HCT116 (cell line): ENCODE measurements at places on chromosomes 2 and 18. TPM values are rescaled to one million over a fixed set of nuclear protein-coding genes. Genes with fewer than 3 reads are reported as not detected.
A peak's percentile ranks its signal among the peaks of the same experiment; 100 is the strongest.

POTEC gene
- total RNA-seq: not detected

- no peaks in the 10 kb centered on the region for H3K36me3 ChIP-seq
- H3K27ac ChIP-seq: no peak overlapping the region
- DNase-seq: no peak
- no peaks in the 10 kb centered on the region for H3K4me1 ChIP-seq
- peaks cover 12% of the 10 kb centered on the region for H3K27me3 ChIP-seq
- H3K4me3 ChIP-seq: no peak overlapping the region
Observed at GRCh38 chr2:129139380-129139779, 820.7 kb upstream of the HS6ST1 start.

DNA sequence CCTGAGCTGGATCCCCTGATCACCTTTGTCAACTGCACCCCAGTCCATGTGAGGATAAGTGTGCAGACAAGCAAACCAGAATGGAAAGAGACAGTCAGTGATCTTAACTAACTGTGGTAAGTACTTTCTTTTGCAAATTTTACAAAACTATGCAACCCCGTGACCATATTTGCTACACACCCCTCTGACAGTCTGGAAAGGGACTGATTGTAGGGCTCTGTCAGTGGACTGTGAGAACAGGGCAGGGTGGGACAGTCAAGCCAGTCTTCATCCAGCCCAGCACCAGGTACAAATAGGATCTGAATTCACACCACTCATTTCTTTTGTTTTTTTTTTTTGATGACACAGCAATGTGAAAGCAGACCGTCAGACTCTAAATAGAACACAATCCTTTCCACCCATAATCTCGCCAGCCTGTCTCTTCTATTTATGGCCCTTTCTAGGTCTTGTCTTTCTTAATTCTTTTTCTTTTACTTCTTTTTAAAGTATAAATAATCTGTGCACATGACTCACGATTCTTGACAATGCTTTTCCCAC lies 165.6 kb downstream of the ARL6IP6 start:
- H3K4me1 ChIP-seq: no peaks in the 10 kb centered on the region
- no peak overlapping the region for H3K27ac ChIP-seq
- H3K36me3 ChIP-seq: no peaks in the 10 kb centered on the region

GRCh38 chr2:186477790-186478189 lies 8.3 kb upstream of the ZC3H15 start:
- no peaks in the 10 kb centered on the region for H3K36me3 ChIP-seq
- no peaks in the 10 kb centered on the region for H3K27me3 ChIP-seq
- no peak overlapping the region for H3K27ac ChIP-seq
- H3K4me1 ChIP-seq: no peaks in the 10 kb centered on the region

DNA sequence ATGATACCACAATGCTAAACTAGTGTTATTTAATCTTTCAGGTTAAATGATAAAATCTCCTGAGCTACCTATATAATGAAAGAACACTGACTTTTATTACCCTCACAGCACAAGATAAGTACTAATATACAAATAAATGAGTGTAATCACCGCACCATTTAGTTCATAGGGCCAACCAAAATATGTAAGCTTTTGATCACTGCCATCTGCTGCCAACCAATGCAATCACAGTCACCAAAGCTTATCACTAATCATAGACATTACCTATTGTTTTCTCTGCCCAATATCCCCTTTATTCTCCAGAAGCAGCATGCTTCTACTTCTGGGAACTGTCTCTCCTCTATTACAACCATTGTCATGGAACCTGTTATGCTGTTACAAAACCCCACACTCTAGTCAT lies 151.6 kb upstream of the LRATD1 start:
- H3K27ac ChIP-seq: no peak overlapping the region
- no peak overlapping the region for H3K4me3 ChIP-seq
- no peaks in the 10 kb centered on the region for H3K36me3 ChIP-seq

C2orf66 gene
- not detected for total RNA-seq

DNA sequence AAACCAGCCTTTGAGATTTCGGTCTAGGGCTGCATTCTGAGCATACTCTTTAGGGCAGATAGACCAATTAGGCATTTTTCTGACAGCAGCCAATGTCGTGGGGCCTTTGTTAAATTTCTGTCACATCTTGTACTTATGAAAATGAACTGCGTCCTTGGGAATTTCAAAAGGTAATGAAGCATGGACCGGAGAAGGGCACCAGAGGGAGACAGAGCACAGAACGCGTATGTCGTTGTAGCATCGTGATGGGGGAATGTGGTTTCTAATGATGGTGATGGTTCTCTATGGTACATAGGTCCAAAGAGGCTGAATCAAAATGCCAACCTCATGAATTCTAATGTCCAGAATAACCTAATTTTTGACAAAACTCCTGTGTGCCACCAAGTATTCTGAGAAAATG lies 483.9 kb upstream of the CRIM1 start:
- DNase-seq: peak; percentile 1
- no peaks in the 10 kb centered on the region for H3K4me1 ChIP-seq
- H3K27me3 ChIP-seq: no peaks in the 10 kb centered on the region
- no peaks in the 10 kb centered on the region for H3K36me3 ChIP-seq

DNA sequence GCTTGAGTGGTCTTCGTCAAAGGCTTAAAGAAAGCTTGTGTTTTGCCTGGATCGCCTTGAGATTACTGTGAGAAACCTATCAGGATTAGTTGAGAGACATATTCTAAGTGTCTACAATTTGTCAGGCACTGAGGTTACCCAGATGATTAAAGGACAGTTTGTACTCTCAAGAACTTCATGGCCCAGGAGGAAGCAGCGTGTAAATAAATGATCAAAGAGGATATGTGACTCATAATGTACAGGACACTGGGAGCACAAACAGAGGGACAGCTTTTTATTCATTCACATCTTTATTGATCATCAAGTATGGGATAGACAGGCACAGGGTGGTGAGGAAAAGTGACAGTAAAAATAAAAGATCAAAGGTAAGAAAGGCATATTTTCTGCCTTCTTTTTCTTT lies 152.6 kb upstream of the FSHR start:
- H3K4me1 ChIP-seq: no peaks in the 10 kb centered on the region
- H3K4me3 ChIP-seq: no peak overlapping the region
- no peak for DNase-seq
- no peak overlapping the region for H3K27ac ChIP-seq
- H3K27me3 ChIP-seq: no peaks in the 10 kb centered on the region

DNA sequence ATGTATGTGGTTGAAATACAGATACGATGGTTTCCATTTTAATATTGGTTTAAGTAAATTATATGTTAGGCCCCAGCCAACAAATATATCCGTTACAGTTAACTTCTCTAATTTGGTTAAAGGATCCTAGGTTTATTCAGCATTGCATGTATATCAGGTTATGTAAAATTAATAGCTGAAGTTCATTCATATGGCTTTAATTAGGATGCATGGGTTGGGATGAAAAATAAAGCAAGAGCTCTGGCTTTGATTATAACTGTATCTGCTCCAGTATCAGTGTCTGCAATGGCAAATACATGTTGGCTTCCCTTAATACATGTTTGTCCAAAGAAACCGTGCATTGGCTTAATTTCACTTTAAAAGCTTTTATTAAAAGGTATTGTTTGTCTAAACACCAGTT lies 435.7 kb upstream of the SETBP1 start:
- no peak overlapping the region for H3K27ac ChIP-seq
- no peaks in the 10 kb centered on the region for H3K27me3 ChIP-seq
- H3K4me1 ChIP-seq: no peaks in the 10 kb centered on the region
- H3K4me3 ChIP-seq: no peak overlapping the region
- H3K36me3 ChIP-seq: no peaks in the 10 kb centered on the region
- DNase-seq: no peak

DNA sequence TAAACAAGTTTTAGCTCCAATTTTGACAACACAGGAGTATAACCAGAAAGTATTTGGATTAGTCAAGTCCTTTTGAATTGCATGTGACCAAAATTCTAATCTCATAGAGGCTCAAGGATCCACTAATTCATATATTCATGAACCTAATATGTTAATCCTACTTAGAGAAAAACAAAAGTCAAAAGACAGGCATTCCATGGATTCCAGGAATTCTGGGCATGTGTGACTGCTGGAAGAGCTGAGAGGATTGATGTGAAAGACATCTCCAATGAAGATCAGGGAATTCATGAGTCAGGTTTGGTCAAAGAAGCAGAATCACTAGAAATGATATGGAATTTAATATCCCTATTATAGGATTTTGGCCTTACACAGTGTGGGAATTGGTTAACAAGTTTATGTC lies 1494.6 kb upstream of the DDX18 start:
- H3K36me3 ChIP-seq: no peaks in the 10 kb centered on the region
- no peaks in the 10 kb centered on the region for H3K27me3 ChIP-seq
- no peak overlapping the region for H3K27ac ChIP-seq

DNA sequence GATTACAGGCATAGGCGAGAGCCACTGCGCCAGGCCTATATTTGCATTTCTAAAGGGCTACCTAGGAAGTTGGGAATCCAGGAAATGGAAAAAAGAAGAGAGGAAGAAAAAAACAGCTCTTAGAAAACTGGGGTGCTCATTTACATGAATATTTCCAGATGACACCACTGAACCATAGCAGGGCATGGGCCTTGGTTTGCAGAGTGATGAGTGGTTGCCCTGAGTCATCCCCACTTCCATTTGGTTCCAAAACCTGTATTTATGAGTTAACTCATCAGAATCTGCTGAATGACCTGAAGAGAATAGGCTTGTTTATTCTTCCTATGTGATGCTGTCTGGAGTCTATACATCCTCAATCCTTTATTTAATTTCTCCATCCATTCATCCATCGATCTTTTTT lies 36.2 kb downstream of the EHD3 start:
- H3K27me3 ChIP-seq: peaks cover 7% of the 10 kb centered on the region; the same call in 1 of the 2 replicates
- H3K4me1 ChIP-seq: no peaks in the 10 kb centered on the region
- DNase-seq: no peak

EML6 gene
- total RNA-seq: 6.6 TPM

TWIST2 gene
- not detected for total RNA-seq

CYP1B1 gene
- 2.6 TPM for total RNA-seq

GRCh38 chr18:56836173-56836572 lies 185.0 kb downstream of the WDR7 start:
- H3K27ac ChIP-seq: no peak overlapping the region
- no peak for DNase-seq
- H3K27me3 ChIP-seq: no peaks in the 10 kb centered on the region
- H3K4me1 ChIP-seq: no peaks in the 10 kb centered on the region
- H3K36me3 ChIP-seq: no peaks in the 10 kb centered on the region

INHBB gene
- total RNA-seq: 0.27 TPM

TUBA3D gene
- total RNA-seq: not detected

GRCh38 chr2:199999166-199999565 lies 43.8 kb downstream of the MAIP1 start:
- peaks cover 5% of the 10 kb centered on the region; the same call in 1 of the 2 replicates for H3K4me1 ChIP-seq
- DNase-seq: no peak
- H3K36me3 ChIP-seq: no peaks in the 10 kb centered on the region
- no peaks in the 10 kb centered on the region for H3K27me3 ChIP-seq

DNA sequence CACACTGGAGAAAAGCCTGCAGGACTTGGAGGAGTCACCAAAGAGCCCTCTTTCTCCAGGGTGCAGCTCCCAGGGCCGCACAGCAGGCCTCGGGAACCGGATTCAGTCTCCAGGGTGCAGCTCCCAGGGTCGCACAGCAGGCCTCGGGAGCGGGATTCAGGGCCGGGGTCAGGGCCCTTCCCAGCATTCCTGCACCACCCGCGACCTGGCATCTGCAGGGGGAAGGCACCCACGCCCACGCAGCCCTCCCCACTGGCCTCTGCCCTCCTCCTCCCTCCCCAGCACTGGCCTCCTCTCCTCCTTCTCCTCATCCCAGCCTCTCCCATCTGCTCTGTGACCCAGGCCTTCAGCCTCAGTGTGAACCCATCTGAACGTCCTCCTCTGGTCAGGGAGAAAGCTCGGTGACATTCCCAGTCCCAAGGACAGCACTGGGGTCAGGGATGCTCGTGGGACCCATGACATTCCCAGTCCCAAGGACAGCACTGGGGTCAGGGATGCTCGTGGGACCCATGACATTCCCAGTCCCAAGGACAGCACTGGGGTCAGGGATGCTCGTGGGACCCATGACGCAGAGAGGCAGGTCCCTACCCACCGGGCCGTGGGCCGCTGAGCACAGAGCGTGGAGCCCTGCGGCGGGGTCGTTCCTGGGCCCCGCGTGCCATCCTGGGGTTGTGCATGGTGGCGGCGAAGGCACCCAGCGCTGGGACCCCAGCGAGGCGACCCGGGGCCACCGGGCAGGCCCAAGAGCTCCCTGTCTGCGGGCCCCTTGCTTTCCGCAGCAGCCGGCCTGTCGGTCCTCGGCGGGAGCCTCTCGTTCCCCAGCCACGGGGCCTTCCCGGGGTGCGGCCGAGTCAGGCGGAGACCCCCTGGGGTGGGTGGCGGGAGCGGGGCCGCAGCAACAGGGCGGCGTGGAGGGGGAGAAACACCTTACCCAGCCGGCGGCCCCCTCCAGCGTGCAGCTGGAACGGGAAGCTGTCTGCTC lies 550.2 kb upstream of the SALL3 start:
- no peak overlapping the region for H3K4me3 ChIP-seq
- DNase-seq: no peak
- no peaks in the 10 kb centered on the region for H3K4me1 ChIP-seq
- H3K36me3 ChIP-seq: no peaks in the 10 kb centered on the region

CDCA7 gene
- total RNA-seq: 57.9 TPM

PDE1A gene
- total RNA-seq: 0.12 TPM

GRCh38 chr2:237324837-237325236 lies 89.1 kb downstream of the COL6A3 start:
- no peak overlapping the region for H3K27ac ChIP-seq
- H3K4me1 ChIP-seq: no peaks in the 10 kb centered on the region
- H3K4me3 ChIP-seq: no peak overlapping the region
- no peaks in the 10 kb centered on the region for H3K36me3 ChIP-seq
- no peak for DNase-seq

- H3K36me3 ChIP-seq: no peaks in the 10 kb centered on the region
- DNase-seq: no peak
- no peak overlapping the region for H3K27ac ChIP-seq
- no peaks in the 10 kb centered on the region for H3K4me1 ChIP-seq
- H3K4me3 ChIP-seq: no peak overlapping the region
Observed at GRCh38 chr2:20106746-20107145, 55.3 kb upstream of the LAPTM4A start.

- no peaks in the 10 kb centered on the region for H3K4me1 ChIP-seq
- no peak for DNase-seq
- H3K27ac ChIP-seq: no peak overlapping the region
- no peaks in the 10 kb centered on the region for H3K36me3 ChIP-seq
- no peak overlapping the region for H3K4me3 ChIP-seq
- peaks cover 60% of the 10 kb centered on the region for H3K27me3 ChIP-seq
Observed at GRCh38 chr18:47284721-47285395, 33.4 kb upstream of the SKOR2 start.

GRCh38 chr2:219459460-219460311 lies 25.0 kb downstream of the SPEG start:
- DNase-seq: no peak
- H3K36me3 ChIP-seq: peaks cover 14% of the 10 kb centered on the region; the same call in 1 of the 2 replicates
- no peak overlapping the region for H3K27ac ChIP-seq
- no peaks in the 10 kb centered on the region for H3K27me3 ChIP-seq
- H3K4me3 ChIP-seq: no peak overlapping the region
- peaks cover 37% of the 10 kb centered on the region for H3K4me1 ChIP-seq

FZD7 gene
- 14.6 TPM for total RNA-seq

GRCh38 chr2:72994991-72995380 lies 76.5 kb downstream of the SFXN5 start:
- no peak overlapping the region for H3K27ac ChIP-seq
- peaks cover 6% of the 10 kb centered on the region for H3K4me1 ChIP-seq
- H3K36me3 ChIP-seq: no peaks in the 10 kb centered on the region
- no peaks in the 10 kb centered on the region for H3K27me3 ChIP-seq
- no peak for DNase-seq

GRCh38 chr2:128090575-128090944 lies 440 bp upstream of the UGGT1 start:
- no peaks in the 10 kb centered on the region for H3K27me3 ChIP-seq
- no peaks in the 10 kb centered on the region; the same call in 1 of the 2 replicates for H3K36me3 ChIP-seq
- H3K4me1 ChIP-seq: peaks cover 11% of the 10 kb centered on the region; the same call in 1 of the 2 replicates
- DNase-seq: no peak
